A549 treated with CORT108297 at 1 μM for 4 hours (cell line): ENCODE measurements at places on chromosomes 2 and 18. TPM values are rescaled to one million over a fixed set of nuclear protein-coding genes. Genes with fewer than 3 reads are reported as not detected.

CIB4 gene
- total RNA-seq = 0.16 to 0.34 TPM in 2 of 5 replicates, not detected in the others

FN1 gene
- total RNA-seq = 146 to 255 TPM (median 174 TPM) in 5 replicates

XDH gene
- total RNA-seq = 1.2 to 1.9 TPM (median 1.4 TPM) in 5 replicates

MAP3K19 gene
- total RNA-seq = not detected in 5 replicates

UGT1A5 gene
- total RNA-seq = not detected in 5 replicates

CHRND gene
- total RNA-seq = not detected in 5 replicates

UPP2 gene
- total RNA-seq = not detected in 5 replicates

CD302 gene
- 2.0 to 2.3 TPM (median 2.0 TPM) in 5 replicates for total RNA-seq

IL18RAP gene
- total RNA-seq = 0.11 TPM in 1 of 5 replicates, not detected in the others

STARD6 gene
- 0.15 TPM in 1 of 5 replicates, not detected in the others for total RNA-seq

CTAGE1 gene
- total RNA-seq = 0.05 TPM in 1 of 5 replicates, not detected in the others

RESP18 gene
- not detected in 5 replicates for total RNA-seq

SLC40A1 gene
- 2.7 to 3.4 TPM (median 2.9 TPM) in 5 replicates for total RNA-seq

CPLX4 gene
- not detected in 5 replicates for total RNA-seq

POTEC gene
- total RNA-seq = not detected in 5 replicates

SATB2 gene
- total RNA-seq = 2.7 to 3.6 TPM (median 3.3 TPM) in 5 replicates

EFHD1 gene
- 1.9 to 2.9 TPM (median 2.5 TPM) in 5 replicates for total RNA-seq

MROH2A gene
- total RNA-seq = 0.09 to 0.20 TPM (median 0.15 TPM) in 4 of 5 replicates, not detected in the other

NLRC4 gene
- total RNA-seq = not detected in 5 replicates

XIRP2 gene
- total RNA-seq = not detected in 5 replicates
